ENCODE measurements at places on chromosomes 5 and 9.

DNA sequence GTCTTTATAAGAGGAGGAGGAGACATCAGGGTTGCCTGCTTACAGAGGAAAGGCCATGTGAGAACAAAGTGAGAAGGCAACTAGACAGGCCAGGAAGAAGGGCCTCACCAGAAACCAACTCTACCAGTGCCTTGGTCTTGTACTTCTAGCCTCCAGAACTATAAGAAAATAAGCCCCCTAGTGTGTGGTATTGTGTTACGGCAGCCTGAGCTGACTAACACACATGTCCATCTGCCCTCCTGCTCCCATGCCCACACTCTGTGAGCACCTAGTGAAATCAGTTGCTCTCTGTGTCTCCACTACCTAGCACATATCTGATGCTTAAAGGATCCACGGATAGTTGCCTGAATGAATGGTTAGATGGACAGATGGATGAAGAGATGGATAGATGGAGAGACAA, 6.9 kb downstream of the AK3 start:
- no peak for DNase-seq

DNA sequence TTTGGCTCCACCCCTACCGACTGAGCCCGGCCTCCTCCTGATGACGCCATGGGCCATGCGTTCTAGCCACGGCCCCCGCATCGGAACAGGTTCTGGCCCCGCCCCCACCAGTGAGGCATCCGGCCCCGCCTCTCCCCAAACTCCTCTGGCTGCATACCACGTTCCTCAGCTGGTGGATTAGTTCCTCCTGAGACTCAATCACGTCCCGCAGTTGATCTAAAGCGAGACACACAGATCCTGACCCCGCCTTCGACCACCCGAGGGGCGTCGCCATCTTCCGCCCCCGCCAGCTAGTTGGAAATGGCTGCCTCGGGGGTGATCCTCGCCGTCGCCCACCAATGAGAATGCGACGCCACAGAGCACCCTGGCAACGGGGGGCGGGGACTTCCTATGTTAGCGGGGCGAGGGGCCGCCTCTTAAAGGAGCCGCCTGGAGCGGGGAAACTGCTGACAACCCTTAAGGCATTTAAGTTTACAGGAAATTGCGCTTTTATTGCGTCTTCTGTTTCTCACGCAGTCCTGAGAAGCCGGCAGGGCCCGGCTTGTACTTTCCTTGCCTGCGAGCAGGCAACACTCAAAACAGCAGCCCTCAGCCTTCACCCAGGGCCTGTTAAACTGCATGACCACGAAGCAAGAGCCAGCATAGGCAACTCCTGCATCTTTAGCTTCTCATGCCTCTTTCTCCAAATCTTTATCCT, at the start of gene SPATA24:
TSS of gene SPATA24 (minus strand) at position 303 of the 697 bp plus-strand sequence. CDS start at position 274, 29 bp downstream.
- DNase-seq: peak; percentile 92

GRCh38 chr5:37892586-37892985, 52.7 kb upstream of the GDNF start:
- DNase-seq: no peak

DNA sequence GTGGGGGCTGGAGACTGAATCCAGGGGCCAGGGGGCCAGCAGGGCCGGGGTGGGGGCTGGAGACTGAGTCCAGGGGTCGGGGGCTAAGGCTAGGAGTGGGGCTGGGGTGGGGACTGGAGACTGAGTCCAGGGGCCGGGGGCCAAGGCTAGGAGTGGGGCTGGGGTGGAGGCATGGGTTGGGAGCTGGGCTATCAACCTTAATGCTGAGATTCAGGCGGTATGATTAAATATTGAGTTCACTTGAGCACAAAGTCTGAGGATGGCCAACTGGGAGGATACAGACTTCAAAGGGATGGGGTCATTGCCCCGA, 17.0 kb upstream of the LRRC14B start:
- DNase-seq: no peak

GRCh38 chr5:43432486-43433375, 20.5 kb upstream of the CCL28 start:
- no peak for DNase-seq

- DNase-seq: no peak
Observed at GRCh38 chr5:112579599-112580170, 158.0 kb upstream of the APC start.

- no peak for DNase-seq
Observed at GRCh38 chr9:13446938-13447842, 167.7 kb upstream of the MPDZ start.

GRCh38 chr5:157045601-157046000, 13.3 kb downstream of the HAVCR1 start:
- no peak for DNase-seq

DNA sequence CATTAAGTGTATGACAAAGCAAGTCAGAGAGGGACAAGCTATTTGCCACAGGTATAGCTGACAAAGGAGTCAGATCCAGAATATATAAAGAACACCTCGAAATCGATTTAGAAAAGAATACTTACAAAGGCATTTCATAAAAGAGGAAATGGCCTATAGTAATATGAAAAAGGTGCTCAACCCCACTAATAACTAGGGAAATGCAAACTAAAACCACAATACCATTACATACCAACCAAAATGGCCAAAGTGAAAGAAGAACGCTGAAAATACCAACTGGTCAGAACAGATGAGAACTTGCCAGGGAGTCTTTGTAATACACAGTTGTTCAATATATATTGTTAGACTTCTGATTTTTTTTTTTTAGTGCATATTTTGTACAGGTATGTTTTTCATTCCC, 152.9 kb downstream of the CDC42SE2 start:
- DNase-seq: no peak

DNA sequence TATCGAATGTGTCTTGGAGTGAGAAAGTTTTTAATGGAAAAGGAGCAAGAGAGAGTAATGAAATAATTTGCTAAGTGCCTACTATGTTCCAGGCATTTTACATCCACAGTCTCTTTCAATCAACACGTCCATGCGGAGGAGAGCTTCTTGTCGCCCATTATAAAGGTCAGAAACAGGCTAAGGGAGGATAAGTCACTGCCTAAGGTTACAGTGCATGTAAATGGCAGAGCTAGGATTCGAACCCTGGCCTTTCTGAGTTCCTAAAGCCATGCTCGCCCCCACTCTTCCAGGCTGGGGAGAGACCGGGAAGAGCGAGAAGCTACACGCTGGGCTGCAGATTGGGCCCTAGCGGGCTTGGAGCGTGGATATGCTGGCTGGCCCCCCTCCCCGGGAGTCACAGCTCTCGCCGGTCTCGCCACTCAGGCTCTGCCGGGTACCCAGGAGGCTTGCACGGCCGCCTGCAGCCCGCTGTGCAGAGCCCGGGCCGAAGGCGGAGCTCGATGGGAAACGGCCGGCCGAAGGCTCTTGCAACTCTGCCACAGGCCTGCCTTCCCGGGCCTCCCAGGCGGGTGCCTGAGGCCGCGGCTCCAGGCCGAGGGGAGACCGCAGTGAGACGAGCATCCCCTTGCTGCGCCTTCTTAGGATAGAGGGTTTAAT, 775 bp upstream of the LHX2 start:
- no peak for DNase-seq

DNA sequence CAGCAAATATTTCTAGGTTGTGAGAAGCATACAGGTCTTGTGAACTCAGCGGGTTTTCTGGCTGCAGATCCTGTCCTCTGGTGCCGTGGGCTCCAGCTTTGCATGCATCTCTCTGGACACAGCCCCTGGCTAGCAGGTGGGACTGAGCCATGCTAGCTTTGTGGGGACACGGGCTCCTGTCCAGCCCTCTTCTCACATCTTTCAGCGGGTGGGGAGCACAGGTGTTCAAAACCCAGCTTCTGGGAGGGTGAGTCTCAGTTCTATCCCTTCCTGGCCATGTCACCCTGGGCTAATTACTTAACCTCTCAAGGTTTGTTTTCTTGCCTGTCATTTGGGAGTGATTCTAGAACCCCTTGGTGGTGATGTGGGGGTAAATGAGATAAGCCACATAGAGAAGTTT, 162.3 kb downstream of the ICE1 start:
- DNase-seq: no peak

GRCh38 chr5:142296914-142297417, 27.9 kb downstream of the SPRY4 start:
- DNase-seq: no peak

DNA sequence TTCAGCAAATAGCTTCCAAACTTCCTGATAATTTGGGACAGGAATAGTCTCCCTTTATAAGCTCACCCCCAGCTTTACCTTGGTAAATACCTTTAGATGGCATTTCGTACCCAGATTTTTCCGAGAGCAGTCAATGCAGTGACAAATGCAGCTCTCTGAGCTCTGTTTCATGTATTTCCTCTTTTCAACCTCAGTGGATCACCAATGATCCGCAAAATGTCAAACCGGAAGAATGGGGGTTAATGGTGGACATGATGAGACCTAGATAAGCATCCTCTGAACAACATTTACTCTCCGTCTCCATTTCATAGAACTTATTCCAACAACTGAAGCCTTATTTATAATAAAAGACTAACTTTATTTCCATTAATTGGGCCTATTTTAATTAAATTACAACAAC, 227.3 kb downstream of the MCTP1 start:
- no peak for DNase-seq

DNA sequence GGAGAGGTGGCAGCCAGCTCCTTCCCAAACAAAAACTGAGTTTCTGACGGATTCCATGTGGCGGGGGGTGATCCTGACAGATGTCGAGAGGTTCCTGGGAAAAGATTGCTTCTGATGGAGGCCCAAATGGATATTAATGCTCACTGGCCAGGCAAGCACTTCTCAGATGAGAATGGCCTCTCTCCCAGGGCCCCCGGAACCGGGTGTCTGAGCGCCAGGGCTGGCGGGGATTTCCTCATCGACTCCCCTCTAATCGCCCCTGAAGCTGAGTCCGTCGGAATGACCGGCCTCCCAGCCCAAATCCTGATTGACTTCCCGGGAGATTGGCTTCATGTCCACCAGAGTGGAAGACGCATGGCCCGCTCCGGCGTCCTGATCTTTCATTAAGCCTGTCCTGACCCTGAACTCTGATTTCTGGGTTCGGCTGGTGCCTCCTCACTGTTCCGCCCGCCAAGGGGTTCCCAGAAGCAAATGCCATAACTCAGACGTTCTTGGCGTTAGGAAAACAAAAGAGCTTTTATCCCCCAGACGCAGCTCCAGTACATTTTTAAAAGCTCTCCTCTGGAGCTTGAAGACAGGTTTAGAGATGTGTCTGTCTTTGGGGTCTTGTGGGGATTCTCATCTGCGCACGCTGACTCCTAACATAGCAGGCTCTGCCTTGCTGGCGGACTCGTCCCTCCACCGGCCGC, 17.6 kb downstream of the FIBCD1 start:
- DNase-seq: no peak

DNA sequence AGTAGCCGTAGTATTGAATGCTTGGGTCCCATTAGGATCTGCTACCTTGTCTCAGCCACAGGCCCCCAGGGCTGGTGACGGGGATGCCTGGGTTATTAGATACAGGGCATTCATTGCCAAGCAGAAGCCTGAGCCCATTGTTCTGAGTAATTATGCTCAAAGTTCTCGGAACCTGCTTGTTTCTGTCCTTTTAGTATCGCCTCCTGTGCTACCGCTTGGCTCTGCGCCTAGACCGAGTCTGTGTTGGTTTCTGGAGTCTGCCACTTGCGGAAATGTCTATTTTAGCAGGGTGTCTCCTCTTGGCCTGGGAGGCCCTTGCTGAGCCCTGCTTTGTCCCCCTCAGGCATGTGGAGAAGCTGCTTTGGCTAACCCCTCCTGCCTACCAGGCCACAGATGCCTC, 506.1 kb downstream of the BNC2 start:
- DNase-seq: no peak

DNA sequence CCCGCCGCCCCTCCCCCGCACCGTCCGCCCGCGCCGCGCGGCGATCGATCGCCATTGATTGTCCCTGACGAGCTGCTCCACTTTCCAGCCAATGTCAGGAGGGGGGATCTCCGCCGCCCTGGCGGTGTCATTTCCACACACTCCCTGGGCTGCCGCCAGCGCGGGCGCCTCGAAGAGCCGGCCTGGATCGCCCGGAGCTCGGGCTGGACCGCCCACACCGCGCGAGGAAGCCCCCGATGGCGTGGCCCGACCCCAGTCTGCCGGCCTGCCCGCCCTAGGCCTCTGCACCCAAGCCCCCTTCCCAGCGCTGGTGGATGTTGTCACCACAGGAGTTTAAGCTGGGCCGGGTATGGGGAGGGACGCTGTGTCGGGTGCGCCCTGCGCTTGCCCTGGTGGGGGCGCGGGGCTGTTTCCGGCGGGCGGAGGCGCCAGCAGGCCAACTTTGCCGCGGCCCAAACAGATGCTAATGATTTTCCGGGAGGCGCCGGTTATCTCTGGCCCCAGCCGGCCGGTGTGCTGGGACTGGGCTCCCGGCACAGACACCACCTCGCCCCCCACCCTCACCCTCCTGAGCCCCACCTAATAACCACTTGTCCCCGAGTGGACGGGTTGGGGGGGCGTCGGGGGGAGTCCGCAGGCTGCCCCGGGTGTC, 10.6 kb upstream of the CXXC5 start:
- no peak for DNase-seq

GRCh38 chr5:124895236-124895635, 148.8 kb upstream of the ZNF608 start:
- DNase-seq: no peak

GRCh38 chr5:7537573-7537972, 141.6 kb downstream of the ADCY2 start:
- DNase-seq: no peak
